A549 treated with Hydrocortisone at 1 μM for 4 hours (cell line): ENCODE measurements at places on chromosomes 7 and 10. TPM values are rescaled to one million over a fixed set of nuclear protein-coding genes. Genes with fewer than 3 reads are reported as not detected.

MOGAT3 gene
- not detected in 5 replicates for total RNA-seq

LIPK gene
- not detected in 5 replicates for total RNA-seq

ASB13 gene
- 20.5 to 26.8 TPM (median 22.4 TPM) in 5 replicates for total RNA-seq

NUTM2B gene
- 0.17 to 0.52 TPM (median 0.36 TPM) in 5 replicates for total RNA-seq

AKR1E2 gene
- total RNA-seq, result 6.3 to 7.3 TPM (median 7.0 TPM) in 5 replicates

AFAP1L2 gene
- 17.9 to 27.3 TPM (median 23.5 TPM) in 5 replicates for total RNA-seq

PSD gene
- 0.25 to 0.78 TPM (median 0.43 TPM) in 5 replicates for total RNA-seq

MYL10 gene
- total RNA-seq, result not detected in 5 replicates

TDRD1 gene
- not detected in 5 replicates for total RNA-seq

SLC39A12 gene
- total RNA-seq, result not detected in 5 replicates

UNCX gene
- 0.05 to 0.08 TPM (median 0.07 TPM) in 3 of 5 replicates, not detected in the others for total RNA-seq

GHRHR gene
- total RNA-seq, result 0.41 TPM in 1 of 5 replicates, not detected in the others

ZFAND2A gene
- total RNA-seq, result 49.5 to 56.1 TPM (median 52.2 TPM) in 5 replicates

SFRP5 gene
- 2.2 to 2.7 TPM (median 2.6 TPM) in 5 replicates for total RNA-seq

NUDT13 gene
- 2.6 to 3.9 TPM (median 3.4 TPM) in 5 replicates for total RNA-seq
